Urothelium cell line (cell line): ENCODE measurements at places on chromosomes 5 and 9.

DNA sequence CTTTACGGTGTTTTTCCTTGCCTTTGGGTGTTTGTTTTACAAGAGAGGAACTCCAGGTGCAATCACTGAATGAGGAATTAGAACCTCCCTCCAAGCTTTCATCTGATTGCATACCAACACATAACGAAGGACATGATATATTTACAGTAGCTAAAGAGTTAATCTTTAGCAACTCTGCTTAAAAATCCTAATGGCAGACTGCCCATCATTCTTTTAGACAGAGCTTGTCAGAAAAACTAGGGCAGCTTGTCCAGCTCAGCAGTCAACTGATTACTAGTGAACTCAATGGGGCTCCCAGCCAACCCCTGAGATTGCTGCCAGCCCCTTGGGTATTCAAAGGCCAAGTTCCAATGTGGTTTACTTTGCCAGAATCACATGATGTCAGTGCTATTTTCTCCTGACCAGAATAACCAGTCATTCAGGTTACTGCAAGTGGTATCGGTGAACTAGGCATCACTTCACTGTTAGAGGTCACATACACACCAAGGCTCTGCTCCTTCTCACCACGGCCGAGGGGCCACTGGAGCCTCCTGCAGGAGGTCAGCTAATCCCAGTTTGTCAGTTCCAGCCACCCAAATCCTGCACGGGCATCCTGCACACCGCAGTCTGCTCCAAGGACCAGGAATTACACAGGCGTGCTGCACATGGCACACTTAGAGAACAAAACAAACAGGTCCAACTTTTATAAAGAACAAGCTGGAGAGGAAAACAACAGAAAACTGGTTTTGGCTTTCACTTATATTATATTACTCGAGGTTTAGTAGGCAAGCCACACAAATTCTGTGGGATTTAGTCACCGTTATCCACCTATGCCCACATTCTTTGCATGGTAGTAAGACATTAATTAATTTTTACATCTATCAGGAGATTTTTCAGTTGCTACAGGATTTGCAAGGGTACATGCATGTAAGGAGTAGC, 62.5 kb downstream of the NFIB start:
- peak; percentile 40 for DNase-seq

DNA sequence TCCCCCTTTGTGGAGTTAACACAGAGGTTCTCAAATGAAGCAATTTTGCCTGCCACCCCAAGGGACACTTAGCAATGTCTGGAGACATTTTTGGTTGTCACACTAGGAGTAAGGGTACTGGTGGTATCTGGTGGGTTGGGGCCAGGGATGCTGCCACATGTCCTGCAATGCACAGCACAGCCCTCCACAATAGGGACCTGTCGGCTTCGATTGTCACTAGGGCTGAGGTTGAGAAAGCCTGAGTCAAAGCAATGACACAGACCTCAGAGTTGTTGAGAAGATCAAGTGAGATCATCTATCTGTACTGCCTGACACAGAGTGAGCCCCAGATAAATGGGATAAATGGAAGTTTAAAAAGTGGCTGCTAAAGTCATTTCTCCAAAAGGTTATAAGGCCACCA, 249.2 kb upstream of the KLF4 start:
- no peak for DNase-seq

DNA sequence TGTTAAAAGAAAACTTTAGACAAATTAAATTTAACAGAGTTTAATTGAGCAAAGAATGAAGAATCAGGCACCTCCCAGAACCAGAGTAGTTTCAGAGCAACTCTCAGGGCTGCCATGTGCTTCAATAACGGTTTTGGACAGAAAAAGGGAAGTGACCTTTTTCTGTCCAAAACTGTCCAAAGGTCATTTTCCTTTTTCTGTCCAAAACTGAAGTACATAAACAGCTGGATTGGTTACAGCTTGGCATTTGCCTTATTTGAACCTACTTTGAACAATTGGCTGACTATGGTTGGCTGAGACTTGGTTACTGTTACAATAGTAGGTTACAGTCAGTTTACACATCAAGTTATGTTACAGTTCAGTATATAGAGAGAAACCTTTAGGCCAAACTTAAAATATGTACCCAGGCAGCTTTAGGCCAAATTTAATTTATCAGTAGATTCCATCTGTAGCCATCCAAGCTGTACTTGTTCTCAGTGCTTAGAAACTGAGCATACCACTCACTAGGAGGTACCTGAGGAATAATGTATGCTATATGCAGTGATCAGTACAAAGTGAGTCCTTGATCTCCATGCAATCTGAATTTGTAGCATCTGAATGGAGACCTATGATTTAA, 44.0 kb downstream of the C9orf85 start:
- no peak for DNase-seq

DNA sequence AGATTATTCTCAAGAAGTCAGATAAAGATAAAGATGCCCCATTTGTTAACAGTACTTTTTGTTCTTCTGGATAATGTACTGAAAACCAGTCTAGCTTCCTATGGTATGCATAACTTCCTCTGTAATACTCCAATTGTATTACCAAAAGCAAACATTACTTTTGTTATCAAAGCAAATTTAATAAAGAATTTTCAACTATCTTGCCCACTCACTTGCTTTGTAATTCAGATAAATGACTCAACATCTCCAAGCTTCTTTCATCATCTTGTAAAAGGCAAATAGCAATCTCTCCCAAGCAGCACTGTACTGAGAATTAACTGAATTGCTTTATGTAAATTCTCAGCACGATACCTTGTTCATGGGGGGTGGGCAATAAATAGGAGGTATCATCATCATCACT, 98.3 kb downstream of the NFIB start:
- DNase-seq: no peak

DNA sequence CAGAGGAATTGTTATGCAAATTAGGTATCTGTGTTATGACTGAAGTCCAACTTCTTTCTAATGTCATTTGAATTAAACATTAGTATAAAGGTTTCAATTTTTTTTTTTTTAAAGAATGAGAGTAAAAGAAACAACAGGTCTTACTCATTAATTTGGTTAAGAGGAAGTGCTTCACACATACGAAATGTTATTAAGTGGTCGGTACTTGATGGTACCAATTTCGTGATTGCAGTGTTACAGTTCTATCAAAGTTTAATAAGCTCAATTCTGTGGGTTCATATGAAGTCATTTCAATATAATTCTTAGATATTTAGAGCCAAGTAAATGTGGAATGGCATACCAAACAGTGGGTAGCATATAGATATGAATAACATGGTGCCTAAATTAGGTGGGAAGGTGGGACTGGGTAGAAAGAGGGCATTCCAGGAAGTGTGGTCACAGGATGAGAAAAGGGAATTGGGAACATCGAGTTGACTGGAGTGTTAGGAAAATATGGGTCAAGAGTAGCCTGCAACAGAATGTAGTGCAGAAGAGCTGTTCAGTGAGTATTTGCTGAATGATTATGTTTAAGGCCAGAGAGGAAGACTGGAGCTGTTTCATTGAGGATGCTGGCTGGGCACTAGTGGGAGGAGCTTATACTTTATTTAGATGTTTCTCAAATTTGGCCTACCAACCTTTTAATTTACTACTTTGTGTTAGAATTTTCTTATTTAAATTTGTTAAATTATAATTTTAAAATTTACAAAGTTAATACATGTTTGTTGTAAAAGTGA, 34.1 kb upstream of the DHFR start:
- no peak for DNase-seq

DNA sequence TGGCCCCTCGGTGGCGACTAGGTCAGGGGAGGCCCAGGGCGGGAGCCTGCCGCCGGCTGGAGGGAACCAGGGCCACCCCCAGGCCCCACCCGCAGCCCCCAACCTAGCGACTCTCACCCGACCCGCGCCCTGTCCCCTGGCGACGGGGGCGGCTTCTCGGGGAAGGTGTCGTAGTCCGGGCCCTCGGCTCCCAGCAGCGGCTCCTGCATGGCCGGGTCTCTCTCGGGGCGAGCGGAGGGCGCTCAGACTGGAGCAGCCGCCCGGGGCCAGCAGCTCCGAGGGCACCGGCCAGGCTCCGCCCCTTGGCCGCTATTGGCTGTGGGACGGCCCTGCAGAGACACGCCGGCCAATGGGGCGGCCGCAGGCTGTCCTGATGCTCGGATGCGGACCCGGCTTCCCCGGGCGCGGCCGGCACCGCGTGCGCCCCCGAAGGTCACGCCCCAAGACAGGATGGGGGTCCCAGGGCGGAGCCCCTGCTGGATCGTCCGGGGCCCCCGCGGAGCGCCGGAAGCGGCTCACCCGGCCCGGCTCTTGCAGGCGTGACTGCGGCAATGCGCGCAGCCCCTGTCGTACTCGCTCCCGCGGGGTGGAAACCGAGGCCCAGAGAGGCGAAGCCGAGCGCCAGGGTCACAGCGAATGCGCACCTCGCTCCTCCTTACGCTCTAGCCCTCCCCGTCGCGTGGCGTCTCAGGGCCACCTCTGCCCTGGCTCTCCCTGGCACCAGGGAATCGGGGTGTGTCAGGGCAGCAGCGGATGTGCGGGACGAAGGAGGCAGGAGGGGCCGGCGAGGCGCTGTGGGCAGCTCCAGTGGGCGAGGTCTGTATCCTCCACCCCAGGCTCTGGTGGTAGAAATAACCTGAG, at the start of gene SLC2A6:
TSS of gene SLC2A6 (minus strand) at position 249 of the 861 bp plus-strand sequence. CDS start at position 209, 40 bp downstream.
- DNase-seq: peak; percentile 96

DNA sequence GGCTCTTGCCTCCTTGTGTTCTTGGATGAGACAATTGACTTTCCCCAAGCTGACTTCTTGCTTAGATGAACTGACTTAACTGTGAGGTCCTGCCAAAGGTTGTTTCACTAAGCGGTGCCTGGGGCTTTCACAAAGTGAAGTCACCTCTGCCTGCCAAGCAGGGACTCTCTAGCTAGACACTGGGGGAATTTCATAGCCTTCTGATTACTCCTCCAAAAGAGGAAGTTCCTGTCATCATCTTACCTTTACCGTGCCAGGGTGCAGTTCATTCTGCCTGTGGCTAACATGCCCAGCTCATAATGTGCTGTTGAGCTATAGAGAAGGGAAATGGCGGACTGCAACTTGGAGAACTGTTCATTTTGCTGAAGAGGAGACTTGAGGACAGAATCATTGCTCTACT, 472.0 kb upstream of the WWC1 start:
- no peak for DNase-seq

DNA sequence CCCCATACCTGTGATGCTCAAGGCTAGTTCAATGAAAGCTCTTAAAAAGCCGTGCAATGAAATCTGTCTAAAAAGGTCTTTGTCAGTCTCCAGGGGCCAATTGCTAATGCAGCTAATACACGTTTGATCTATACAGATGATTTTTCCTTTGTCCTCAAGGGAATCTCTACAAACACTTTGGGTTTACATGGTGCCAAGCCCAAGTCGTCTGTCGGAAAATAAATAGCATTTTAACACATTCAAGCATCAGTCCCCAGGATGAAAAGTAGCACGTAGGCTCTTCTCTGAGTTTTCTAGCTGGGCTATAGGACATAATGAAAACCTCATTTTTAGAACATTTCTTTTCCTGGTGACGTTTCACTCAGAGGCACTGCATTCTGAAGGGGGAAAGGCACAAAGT, 477.4 kb upstream of the WWC1 start:
- DNase-seq: no peak

- DNase-seq: no peak
Measured at GRCh38 chr5:124797665-124798087, 51.2 kb upstream of the ZNF608 start.

- DNase-seq: no peak
Measured at GRCh38 chr5:171647904-171648260, 137.7 kb upstream of the SMIM23 start.
